ENCODE measurements at places on chromosomes 4 and X.
A peak's percentile ranks its signal among the peaks of the same experiment; 100 is the strongest.

GRCh38 chrX:77061545-77061944 lies 385.6 kb upstream of the FGF16 start:
- DNase-seq, result no peak

DNA sequence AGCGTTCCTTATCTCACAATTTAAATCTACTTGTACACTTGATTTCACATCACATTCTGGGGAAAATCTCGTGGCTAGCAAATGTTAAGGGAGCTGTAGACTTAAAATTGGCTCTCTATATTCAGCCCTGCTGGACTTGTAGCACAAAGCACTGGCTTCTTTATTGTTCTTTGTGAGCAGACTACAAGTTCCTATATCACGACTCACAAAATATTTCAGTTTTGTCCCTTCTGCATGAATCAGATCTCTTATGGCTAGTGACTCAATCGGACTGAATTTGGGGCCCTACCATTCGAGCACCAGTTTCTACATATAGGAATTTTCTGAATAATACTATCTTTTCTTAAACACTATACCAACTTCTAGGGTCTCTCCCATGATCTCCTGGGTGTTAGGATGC lies 390.1 kb downstream of the ADAM29 start:
- peak; percentile 46 for DNase-seq

GRCh38 chr4:188341428-188341827 lies 202.2 kb downstream of the TRIML1 start:
- DNase-seq, result no peak

- DNase-seq, result no peak
These were observed 91.1 kb upstream of the ATP8A1 start for GRCh38 chr4:42747971-42748370.

GRCh38 chrX:122441451-122441850 lies 742.6 kb upstream of the GRIA3 start:
- no peak for DNase-seq

GRCh38 chr4:1535926-1536578 lies 129.8 kb upstream of the NKX1-1 start:
- no peak for DNase-seq

- DNase-seq, result no peak
These were observed 111.7 kb downstream of the PTTG2 start for GRCh38 chr4:38071801-38072431.

- no peak for DNase-seq
These were observed 220.0 kb downstream of the ENOX2 start for GRCh38 chrX:130682990-130683389.

DNA sequence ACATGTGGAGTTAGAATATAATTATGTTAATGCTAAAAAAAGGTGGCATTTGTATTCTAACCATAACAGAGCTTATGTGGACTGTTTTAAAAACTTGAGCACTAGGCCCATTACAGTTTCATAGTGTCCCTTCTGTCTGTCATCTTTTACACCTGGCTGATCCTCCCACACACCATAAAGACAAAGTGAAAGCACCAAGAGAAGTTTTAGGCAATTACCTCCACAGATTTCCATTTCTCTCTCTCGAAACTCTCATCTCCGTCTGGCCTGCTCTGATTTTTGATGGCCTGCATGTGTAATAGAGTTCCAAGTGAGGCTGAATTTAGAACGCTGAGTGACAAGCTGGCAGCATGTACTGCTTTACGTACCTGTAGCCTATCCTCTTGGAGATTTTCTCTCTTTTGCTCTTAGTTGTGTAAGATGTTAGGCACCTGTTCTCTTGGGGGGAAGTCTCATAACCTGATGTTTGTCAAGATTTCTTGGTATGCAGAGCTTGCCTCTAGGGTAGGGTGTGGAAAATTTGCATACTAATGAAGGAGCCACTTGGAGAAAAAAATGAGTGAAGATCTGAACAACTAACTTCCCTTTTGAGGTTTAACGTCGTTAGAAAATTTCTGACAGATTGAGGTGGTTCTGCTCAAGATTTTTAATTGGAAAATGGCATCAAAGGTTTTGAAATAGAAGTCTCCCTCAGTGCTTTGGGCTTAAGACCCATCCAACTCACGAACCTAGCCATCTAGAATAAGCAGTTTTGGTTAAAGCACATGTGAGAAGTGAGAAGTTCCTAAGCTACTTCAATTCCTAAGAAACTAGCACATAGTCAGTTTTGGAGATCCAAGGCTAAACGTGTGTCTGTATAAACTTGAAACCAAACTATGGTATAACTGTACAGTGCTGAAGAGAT lies 57.6 kb upstream of the RAP1GDS1 start:
- no peak for DNase-seq

GRCh38 chr4:71389149-71389827 lies 50.5 kb downstream of the SLC4A4 start:
- no peak for DNase-seq

DNA sequence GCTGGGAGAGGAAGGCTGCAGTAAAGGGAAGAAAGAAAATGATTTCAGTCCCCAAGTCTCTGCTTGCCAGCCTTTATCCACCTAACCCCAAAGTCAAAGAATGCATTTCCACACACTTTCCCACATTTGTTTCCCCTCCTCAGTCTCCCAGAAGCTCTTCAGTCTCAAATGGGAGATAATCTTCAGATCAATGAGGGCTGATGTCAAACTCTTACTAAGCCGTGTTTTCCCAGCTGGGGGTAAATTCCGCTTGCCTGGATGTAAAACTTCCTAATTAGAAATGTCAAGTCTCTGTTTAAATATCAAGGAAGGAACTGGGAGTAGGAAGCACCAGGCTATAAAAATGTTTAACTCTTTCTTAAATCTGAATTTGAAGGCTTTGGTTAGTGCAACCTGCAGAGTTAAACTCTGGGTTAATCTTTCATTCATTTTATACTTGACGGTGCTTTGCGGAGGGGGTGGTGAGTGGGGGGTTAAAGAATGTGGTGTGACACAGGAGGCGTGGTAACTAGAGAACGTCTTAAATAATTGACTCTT lies 601.4 kb upstream of the ACTRT1 start:
- no peak for DNase-seq

DNA sequence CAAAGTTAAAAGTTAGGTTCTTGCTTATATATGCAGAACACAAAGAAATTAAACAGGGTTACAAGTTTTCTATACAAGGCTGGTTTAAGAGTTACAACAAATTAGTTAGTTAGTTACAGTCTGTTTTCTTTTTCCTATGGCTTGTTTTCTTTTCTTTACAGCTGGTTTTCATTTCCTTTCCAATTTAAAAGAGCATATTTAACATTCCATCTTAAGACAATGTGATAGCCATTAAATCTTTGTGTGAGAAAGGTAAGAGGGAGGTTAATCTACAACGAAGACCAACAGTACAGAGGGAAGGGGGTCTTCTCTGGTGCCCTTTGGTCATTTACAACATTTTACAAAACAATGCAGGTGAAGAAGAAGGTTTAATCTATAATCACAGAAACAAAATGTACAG lies 290.6 kb downstream of the ZNF674 start:
- no peak for DNase-seq

- no peak for DNase-seq
These were observed 17.4 kb downstream of the C4orf51 start for GRCh38 chr4:145697332-145697731.

DNA sequence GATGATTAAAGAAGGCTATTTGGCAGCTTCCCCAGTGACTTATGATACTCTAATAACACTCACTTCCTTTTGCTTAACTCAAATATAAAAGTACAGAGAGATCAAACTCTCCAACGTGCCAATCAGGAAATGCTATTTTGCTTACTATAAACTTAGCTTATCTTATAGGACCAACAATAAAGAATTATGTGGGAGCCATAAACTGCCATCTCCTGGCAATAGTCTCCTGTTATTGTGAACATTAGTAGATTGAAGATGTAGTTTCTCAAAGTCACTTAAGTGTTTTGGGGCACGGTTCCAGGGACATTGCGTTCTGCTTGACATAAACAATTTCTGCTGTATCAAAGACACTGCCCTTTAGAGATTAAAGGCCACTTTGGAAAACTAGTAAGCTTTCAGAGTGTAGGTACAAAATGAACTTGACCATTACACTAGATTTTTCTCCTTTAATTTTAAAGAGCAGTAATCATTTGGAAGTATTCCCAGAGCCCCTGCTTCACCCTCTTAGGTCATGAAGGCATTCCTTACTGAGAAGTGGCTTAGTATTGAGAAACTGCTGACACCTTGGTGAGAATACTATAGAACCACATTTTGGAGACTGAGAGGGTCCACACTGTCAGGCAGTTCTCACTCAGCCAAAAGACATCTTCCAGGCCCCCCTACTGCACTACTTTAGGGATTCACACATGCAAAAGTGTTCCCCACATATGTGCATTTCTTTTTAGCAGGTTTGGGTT lies 51.9 kb downstream of the MAOA start:
- DNase-seq, result no peak

GRCh38 chrX:69195192-69195591 lies 29.9 kb upstream of the PJA1 start:
- DNase-seq, result no peak

GRCh38 chr4:155524926-155525455 lies 141.7 kb upstream of the GUCY1A1 start:
- no peak for DNase-seq

DNA sequence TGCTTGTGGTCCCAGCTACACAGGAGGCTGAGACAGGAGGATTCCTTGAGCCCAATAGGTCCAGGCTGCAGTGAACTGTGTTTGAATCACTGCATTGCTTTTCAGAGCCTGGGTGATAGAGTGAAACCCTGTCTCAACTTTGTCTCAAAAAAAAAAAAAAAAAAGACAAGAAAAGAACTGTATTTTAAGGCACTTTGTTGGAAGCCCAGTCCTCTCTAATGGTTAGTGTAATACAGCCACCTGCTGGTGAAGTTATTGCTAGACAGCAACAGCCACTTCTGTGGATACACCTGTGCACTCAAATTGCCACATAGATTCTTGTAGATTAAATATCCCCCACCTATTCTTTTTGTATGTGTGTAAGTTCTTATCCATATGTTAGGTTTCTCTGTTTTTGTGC lies 10.1 kb upstream of the FGG start:
- DNase-seq, result peak; percentile 66

DNA sequence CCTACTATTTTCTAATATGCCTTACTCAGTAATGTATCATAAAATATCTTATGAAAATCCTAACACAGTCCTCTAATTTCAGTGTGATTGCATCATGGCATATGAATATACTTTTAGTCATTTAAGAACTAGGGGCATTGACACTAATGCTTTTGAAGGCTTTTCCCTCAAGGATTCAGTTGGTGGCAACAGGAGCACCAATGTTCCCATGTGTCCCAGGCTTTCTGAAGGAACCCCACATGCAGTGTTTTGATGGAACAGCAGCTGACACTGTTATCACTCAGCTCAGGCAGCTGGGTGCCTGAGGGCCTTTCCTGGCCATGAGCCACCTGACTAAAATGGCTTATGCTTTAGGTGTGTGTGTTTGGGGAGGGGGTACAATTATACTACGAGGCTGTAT lies 348.3 kb downstream of the ARHGAP24 start:
- peak; percentile 40 for DNase-seq

GRCh38 chr4:74536557-74536956 lies 91.6 kb downstream of the AREG start:
- DNase-seq, result peak; percentile 41

- DNase-seq, result no peak
These were observed 631.6 kb downstream of the PCDH18 start for GRCh38 chr4:136900696-136901095.

DNA sequence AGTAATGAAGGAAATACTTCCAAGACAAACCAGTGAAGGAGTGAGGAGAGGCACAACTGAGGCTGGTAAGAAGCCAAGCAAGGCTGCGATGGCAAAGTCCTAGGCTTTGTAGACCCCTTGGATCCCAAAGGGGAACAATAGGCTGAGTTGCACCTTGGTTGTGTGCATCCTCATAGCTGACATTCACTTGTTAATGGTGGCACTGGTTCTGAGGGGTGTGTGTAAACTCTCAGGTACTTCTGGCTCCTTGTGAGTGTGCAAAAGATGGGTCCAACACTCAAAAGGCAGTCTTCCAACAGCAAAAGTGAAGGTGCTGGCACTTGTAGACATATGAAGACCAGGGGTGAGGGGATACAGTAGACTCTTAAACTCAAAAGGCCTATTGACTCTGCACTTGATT lies 60.5 kb downstream of the CCNG2 start:
- no peak for DNase-seq

- no peak for DNase-seq
These were observed 4.8 kb downstream of the CPE start for GRCh38 chr4:165383591-165384073.

- peak; percentile 89 for DNase-seq
These were observed 17.5 kb upstream of the FAM241A start for GRCh38 chr4:112127803-112128202.

DNA sequence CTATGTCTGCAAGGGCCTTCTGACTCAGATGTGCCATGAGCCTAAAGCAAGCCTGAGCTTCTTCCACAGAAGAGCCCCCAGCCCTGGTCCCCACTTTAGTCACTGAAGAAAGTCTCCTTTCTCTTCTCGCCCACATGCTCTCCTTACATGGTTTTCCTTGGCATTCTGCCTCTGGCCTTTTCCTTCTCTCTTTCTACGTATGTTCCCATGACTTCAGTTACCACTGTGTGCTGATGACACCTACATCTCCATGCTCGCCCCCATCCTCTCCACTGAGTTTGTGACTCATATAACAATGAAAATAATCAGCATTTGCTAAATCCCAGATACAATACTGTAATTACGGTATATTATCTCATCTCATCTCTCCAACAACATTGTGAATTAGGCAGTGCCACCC lies 149.3 kb downstream of the AMMECR1 start:
- no peak for DNase-seq

DNA sequence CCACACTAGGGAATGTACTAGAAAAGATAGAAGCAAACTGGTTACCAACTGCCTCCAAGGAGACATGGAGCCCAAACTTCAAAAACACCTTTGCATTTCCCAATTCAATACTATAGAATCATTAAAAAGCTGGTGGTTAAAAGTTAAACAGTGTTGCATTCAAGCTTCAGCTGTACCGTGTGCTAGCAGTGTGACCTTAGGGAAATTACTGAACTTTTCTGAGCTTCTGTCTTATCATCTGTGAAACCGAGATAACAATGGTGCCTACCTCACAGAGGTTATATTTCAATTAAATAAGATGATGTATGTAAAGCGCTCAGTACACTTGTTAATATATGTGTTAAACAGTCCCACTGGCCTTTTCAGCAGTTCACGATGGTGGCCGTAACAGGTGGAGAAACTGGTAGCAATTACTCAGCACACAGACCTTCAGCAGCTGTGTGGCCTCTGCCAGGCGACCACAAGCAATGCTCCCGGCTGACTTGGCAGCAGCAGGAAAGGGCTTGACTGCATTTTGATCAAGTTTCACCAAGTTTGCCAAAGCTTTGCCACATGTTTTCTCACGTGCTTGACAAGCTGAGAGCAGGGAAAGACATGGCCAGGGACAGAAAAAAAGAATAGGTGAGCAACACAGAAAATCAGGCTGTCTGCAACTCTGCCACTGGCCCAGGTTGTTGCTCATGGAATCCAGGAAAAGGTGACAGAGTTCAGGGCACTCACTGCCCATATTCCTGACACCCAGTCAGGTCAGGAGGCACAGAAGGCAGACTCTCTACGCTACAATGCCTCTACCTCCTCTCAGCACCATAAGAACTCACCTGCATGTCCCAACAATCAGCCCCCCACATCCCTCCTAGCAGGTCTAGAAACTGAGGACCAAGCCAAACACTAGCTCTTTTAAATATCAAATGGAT lies 72.1 kb downstream of the PARM1 start:
- DNase-seq, result no peak

Measured in RKO (cell line).